ENCODE measurements at places on chromosomes 13 and 19.

- no peak for DNase-seq
These were observed 822.9 kb upstream of the PRR20A start for GRCh38 chr13:56317841-56318240.

- DNase-seq = no peak
These were observed 32.8 kb upstream of the NANOS3 start for GRCh38 chr19:13844130-13844631.

- peak; percentile 83 for DNase-seq
These were observed 20.8 kb downstream of the PLEKHJ1 start for GRCh38 chr19:2215281-2215751.

- no peak for DNase-seq
These were observed 1268.7 kb upstream of the PCDH20 start for GRCh38 chr13:62684359-62684758.

GRCh38 chr19:16969135-16969534 is 57.5 kb downstream of the CPAMD8 start:
- no peak for DNase-seq

- peak; percentile 6 for DNase-seq
These were observed 18.3 kb downstream of the VWA8 start for GRCh38 chr13:41942462-41943094.
